ENCODE measurements at places on chromosomes 1 and 21.

- no peak for DNase-seq
Measured at GRCh38 chr1:85502171-85502570, 37.2 kb upstream of the DDAH1 start.

- no peak for DNase-seq
Measured at GRCh38 chr1:115144176-115144575, 54.9 kb upstream of the TSPAN2 start.

GRCh38 chr1:207054491-207054890 lies 1.4 kb downstream of the PFKFB2 start:
- DNase-seq: no peak

DNA sequence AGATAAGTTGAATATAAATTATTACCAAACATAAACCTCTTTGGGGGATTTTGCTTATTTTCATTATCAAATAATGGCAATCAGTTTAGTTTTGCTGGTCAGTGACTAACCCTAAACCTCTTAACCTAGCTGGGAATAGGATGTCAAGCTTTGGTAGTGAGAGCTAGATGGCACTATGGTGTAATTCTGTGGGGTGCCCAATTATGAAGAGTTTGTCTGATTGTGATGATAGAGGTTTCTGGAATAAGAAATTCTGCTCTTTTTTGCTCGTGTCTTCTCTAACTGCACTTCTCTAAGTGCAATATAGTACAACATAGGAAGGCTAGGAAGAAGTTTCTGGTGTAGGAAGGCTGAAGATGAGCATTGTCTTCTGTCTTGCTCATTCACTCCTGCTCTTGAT lies 59.8 kb downstream of the XCL1 start:
- DNase-seq: no peak

DNA sequence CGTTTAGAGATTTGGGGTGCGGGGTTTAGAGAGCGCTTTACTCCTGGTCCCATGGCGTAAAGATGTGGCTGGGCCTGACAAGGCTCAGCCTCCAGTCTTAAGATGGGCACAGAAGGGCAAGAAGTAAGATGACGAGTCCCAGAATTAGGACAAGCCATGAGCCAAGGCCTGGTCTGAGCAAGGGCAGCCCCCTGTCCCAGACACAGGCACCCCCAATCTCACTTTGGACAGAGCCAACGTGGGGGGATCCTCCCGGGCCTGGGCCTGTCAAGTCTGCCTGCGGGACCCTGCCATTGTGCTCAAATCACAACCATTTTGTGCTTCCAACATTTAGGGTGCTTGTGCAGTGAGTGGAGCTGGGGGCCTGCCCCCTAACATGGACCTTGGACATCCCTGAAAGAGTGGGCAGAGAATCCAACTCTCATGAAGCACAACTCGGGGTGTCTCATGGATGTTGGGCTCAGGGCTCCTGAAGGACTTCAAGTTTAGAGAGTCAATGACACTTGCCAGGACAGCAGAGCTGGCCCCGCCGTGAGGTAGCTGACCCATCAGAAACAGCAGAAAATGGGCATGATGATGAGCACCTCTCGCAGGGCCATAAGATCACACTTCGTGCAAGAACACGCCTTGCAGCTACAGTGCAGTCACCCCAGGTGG lies 52.6 kb downstream of the KIF21B start:
- no peak for DNase-seq

- no peak for DNase-seq
Measured at GRCh38 chr21:39390212-39390765, 41.4 kb upstream of the HMGN1 start.

GRCh38 chr1:3623441-3624199 lies 1.2 kb upstream of the TPRG1L start:
- no peak for DNase-seq

- DNase-seq: no peak
Measured at GRCh38 chr1:97243973-97244560, 522.5 kb downstream of the PTBP2 start.

DNA sequence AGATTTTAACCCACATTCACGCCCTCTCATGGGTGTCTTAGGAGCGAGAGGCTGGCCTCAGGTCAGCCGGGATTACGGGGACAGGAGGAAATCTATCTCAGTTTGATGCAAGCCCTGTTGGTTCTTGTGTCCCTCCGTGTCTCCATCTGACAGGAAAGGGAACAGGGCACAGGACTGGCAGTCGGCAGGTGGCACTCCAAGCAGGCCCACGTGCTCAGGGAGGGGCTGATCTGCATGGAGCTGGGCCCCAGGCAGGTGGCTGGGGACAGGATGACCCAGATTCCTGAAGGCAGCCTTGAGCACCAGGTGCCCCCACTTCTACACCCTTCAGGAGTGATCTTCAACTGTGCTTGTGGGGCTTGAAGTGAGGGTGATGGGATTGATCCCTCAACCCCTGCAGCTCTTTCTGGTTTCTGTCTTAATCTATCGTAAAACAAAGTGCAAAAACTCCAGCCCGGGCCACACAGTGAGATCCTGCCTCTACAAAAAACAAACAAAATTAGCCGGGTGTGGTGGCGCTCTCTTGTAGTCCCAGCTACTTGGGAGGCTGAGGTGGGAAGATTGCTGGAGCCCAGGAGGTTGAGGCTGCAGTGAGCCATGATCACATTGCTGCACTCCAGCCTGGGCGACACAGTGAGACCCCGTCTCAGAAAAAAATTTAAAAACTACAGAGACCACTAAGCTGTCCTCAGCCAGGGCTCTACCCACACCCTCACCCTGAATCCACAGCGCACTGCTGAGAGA lies 8.3 kb downstream of the PLEKHG5 start:
- DNase-seq: no peak
